ENCODE measurements at places on chromosomes 12 and 14.

- no peak for DNase-seq
Observed at GRCh38 chr14:102908766-102909455, 13.6 kb upstream of the AMN start.

- DNase-seq: no peak
Observed at GRCh38 chr12:80513211-80513610, 69.2 kb downstream of the PTPRQ start.

- DNase-seq: no peak
Observed at GRCh38 chr12:53972152-53972702, 699 bp upstream of the HOXC11 start.

DNA sequence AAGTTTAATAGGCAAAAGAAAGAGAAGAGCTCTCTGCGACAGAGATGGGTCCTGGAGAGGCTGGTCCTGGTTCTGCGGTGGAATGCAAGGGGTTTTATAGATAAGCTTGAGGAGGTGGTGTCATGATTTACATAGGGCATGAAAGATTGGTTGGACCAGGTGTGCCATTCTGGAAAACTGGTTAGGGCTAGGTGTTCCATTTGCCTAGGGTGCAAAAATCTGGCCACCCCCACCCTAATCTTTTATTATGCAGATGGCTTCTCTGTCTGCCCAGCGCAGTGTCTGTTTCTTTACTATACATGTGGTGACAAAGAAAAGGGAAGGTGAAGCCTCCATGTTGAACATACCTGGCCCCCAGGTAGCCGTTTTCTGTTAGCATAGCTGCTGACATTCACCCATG is 65.4 kb downstream of the ERC1 start:
- no peak for DNase-seq

- DNase-seq: no peak
Observed at GRCh38 chr14:70359076-70359424, 433 bp downstream of the COX16 start.

- DNase-seq: no peak
Observed at GRCh38 chr12:87930033-87930432, 99.2 kb downstream of the C12orf50 start.

DNA sequence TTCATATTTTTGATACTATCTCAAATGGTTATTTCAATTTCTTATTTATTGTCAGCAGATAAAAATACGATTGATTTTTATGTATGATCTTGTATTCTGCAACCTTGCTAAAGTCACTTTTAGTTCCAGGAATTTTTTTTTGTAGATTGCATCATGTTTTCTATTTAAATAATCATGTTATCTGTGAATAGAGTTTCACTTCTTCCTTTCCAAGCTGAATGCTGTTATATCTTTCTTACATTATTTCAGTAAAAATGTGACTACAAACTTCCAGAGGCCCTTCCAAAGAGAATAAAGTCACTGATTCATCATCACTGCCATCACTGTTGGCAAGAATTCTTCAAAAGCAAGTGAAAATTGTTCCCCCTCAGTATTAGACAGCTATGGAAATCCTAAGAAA is 104.7 kb upstream of the RAP1B start:
- DNase-seq: no peak

GRCh38 chr14:102778338-102779083 is 1.3 kb downstream of the TRAF3 start:
- DNase-seq: no peak

DNA sequence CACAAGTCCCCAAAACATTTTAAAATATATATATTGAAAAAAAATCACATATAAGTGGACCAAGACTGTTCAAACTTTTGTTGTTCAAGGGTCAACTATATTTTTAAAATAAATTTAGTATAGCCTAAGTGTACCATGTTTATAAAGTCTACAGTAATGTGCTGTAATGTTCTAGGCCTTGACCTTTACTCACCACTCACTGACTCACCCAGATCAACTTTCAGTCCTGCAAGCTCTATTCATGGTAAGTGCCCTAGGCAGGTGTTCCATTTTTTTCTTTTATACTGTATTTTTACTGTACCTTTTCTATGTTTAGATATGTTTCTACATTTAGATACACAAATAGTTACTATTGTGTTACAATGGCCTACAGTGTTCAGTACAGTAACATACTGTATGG is 23.4 kb upstream of the TMTC1 start:
- DNase-seq: no peak

GRCh38 chr12:991350-992333 is 619 bp downstream of the ERC1 start:
- no peak for DNase-seq

GRCh38 chr14:53209370-53209769 is 56.2 kb upstream of the DDHD1 start:
- no peak for DNase-seq

GRCh38 chr14:104594310-104595046 is 10.1 kb downstream of the TMEM179 start:
- DNase-seq: no peak

DNA sequence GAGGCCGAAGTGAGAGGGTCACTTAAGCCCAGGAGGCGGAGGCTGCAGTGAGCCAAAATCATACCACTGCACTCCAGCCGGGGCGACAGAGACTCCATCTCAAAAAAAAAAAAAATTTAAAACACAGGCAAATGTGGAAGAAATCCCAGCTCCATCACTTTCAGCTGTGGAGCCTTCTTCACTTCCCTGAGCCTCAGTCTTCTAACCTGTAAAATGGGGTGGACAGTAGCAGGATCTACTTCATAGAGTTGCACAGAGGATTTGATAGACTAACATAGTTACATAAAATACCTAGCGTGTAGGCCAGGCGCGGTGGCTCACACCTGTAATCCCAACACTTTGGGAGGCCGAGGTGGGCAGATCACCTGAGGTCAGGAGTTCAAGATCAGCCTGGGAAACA is 26.5 kb downstream of the PHETA1 start:
- no peak for DNase-seq

All from activated gamma-delta T cell (primary cell).